ENCODE measurements at places on chromosomes 1 and 21.

GRCh38 chr1:16012590-16013219 is 5.1 kb downstream of the HSPB7 start:
- peak; percentile 67 for DNase-seq

GRCh38 chr1:84957966-84958365 is 38.9 kb downstream of the MCOLN2 start:
- DNase-seq, result no peak

GRCh38 chr1:2251786-2252185 is 23.7 kb downstream of the SKI start:
- DNase-seq, result no peak

GRCh38 chr1:207869859-207870258 is 41.1 kb downstream of the CD34 start:
- no peak for DNase-seq

DNA sequence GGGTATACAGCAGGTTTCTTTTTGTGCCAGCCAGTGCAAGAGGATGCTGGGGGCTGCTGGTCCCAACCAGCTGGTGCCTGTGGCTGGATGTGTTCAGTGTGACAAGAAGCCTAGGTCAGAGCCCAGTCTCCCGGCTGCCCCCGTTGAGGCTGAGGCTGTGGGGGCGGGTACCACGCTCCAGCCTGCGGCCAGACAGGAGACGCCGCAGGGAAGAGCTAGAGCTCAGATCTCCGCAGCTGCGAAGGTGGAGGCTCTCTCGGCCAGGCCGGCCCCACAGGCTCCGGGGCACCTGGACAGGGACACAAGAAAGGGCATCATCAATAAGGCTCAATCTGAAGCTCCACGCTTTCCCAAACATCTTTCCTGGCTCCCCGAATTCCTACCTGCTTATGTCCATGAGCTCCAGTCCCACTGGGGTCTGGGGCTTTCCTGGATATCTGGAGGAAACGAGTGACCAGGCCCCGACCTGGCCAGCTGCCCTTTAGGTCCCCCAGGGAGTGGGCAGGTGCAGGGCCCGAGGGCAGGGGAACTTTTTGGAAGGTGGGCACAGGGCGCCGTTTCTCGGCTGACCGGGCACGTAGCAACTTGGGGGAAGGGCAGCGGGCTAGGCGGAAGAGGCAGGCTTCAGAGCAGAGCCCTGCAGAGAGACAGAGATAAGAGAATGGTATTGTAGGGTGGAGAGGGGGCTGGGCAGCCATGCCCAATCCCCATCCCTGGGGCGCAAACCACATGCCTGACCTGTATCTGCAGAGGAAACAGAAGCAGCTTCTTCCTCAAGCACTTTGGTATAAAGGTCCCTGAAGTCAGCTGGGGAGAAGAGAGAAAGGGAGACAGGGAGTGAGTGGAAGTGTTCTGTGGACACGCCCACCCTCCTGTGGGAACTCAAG is 7.4 kb downstream of the ENTREP3 start:
- no peak for DNase-seq

DNA sequence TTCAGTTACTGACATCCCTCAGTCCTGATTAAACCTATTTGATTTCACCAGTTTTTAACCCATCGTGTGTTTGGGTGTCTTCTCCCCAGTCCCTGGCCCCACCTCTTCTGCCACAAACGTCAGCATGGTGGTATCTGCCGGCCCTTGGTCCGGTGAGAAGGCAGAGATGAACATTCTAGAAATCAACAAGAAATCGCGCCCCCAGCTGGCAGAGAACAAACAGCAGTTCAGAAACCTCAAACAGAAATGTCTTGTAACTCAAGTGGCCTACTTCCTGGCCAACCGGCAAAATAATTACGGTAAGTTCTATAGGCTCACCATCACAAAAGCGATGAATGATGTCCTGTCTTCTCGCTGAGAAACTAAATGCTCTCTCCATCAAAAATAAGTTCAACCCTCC is 28.7 kb downstream of the NBPF3 start:
- DNase-seq, result peak; percentile 61

GRCh38 chr1:177210071-177210470 is 39.3 kb downstream of the BRINP2 start:
- no peak for DNase-seq

- no peak for DNase-seq
Measured at GRCh38 chr21:46455575-46456385, 2.9 kb upstream of the DIP2A start.

DNA sequence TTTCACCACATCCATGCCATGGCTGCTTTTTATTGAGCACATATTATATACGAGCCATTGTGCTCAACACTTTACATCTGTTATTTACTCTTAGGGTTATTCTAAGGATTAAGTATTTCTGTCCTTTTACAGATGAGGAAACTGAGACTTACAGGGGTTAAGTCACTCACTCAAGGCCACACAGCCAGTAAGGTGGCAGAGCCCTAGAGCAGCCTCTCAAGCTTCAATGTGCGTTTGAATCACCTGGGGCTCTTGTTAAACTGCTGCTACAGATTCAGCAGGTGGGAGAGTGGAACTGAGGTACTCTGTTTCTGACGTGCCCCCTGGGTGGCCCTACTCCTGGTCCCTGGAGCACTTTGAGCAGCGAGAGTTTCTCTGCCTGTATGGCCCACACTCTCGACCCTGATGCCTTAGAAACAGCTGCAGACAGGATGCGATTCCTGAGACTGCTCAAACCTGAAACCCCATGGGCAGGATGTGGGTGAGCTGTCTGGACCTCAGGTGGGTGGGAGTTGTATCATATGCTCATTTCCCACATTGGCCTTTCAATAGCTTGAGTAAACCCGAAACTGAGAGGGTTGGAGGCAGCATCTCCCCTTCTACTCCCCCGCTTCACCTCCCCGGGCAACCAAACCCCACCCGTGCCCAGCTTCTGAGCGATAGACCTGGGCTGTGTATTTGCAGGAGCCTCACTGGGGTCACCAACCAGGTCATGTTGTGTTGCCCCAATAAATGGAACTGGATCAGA is 59.3 kb downstream of the MAN1C1 start:
- DNase-seq, result peak; percentile 85

DNA sequence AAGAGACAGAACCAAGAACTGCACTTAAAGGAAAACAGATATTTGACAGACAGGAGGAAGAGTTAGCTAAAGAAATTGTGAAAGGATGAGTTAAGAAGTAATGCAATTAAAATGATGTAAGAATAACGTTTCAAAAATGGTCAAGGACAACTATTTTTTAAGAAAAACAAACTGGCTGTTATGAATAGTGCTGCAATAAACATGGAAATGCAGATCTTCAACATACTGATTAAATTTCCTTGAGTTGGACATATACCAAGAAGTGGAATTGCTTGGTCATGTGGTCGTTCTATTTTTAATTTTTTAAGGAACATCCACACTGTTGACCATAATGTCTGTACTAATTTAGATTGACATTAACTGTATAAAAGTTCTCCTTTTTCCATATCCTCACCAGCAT is 23.1 kb upstream of the PHTF1 start:
- no peak for DNase-seq

GRCh38 chr21:46141767-46142581 is 13.4 kb downstream of the FTCD start:
- no peak for DNase-seq

DNA sequence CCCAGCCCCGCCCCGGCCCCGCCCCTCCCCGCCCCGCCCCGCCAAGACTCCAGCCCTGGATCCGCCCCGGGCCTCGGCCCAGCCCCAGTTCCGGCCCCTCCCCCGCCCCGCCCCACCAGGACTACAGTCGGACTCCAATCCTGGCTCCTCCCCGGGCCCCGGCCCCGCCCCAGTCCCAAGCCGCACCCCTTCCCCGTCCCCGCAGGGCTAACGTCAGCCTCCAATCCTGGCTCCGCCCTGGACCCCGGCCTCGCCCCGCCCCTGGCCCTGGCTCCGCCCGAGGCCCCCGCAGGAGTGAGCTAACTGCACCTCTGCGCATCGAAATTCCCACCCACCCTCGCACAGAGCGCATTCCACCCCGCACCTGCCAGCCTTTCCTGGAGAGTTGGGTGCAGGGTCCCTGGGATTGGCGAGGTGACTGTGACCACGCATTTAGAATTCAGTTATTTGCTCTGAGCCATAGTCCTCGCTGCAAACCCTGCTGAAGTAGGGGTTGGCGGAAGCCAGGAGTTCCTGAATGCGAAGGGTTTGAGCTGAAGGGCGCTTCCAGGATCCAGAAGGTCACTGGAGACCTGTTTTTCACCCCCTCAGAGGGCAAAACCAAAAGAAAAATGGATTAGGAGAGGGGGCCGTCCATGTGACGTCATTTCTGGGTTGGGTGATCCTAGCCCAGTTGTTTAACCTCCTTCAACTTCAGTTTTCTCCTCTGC is 588 bp upstream of the IGSF8 start:
- peak; percentile 98 for DNase-seq

DNA sequence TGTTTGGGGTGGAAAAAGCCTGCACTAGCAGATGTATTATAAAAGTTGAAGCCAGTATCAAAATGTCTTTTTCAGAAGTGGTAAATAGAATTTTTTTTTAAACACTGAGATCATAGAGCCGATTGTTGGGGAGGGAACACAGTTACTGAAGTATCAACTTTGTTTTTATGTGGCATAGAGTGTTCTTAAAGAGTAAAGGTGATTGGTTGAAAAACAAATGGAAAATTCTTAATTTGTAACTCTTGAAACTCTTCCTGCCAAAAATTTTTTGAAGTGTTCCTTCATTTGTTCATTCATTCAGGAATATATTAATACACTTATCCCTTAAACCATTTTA is 83.3 kb downstream of the DISP1 start:
- no peak for DNase-seq

Data from activated CD8-positive, alpha-beta memory T cell treated with anti-CD3 and anti-CD28 coated beads, Interleukin-2, amount 50 U/mL, for 48 hours (primary cell).